Posterior cingulate gyrus (tissue), 11 donors: ENCODE measurements at places on chromosomes 1 and 21.

DNA sequence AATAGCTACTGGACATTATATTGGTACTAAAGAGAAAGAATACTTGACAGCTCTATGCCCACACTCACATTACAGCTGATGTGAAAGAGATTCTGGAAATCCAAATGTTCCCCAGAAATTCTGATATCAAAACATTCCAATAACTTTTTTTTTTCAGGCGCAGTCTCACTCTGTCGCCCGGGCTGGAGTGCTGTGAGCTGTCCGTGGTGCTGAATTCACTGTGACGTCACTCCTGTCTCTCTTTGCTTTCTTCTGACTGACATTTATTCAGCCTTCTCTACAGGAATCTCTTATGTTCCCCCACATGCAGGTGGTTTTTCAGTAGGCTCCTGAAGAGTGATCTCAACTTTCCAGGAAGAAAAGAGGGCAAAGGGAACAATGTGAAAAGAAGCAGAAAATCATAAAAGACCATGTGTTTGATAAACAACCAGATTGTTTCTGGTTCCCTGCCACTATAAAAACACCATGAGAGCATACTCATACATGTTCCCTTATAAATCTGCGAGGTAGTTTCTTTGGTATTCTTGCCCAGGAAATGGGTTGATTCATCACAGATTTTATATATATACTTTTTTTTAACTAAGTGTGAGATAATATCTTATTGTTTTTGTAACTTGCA is 6.2 kb downstream of the S100A7A start:
- peak; percentile 70 for DNase-seq

- no peak for DNase-seq
Observed at GRCh38 chr1:20483098-20483832, 2.7 kb downstream of the CAMK2N1 start.

DNA sequence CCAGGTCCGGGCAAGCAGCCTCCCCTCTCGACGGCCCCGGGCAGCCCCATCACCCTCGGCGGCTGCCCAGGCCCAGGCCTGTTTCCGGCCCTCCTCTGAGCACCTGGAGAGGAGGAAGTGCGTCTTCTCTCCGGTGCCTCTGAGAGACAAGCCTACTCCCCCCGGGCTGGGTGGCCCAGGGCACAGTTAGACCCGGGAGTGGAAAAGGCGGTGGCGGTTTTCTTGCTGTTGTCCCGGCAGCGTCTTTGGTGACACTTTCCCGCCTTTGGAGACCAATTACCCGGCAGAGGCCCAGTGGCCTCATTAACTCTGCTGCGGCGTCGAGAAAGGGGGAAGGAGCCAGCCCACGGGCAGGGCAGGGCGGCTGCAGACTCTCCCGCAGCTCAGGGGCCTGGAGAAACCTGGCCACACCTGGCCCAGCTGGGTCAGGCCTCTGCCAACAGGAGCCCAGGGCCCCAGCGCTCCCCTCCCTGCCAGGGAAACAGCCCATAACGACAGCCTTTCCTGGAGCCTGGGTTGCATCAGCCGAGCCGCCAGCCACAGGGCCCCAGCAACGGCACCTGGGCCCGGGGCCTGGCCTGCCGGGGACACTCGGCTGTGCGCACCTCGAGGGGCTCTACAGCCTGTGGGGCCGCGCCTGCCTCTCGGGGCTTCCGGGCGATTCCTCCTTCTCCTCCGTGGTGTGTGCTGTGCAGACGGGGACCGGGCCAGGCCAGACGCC is 28.4 kb upstream of the C1orf159 start:
- DNase-seq, result no peak

DNA sequence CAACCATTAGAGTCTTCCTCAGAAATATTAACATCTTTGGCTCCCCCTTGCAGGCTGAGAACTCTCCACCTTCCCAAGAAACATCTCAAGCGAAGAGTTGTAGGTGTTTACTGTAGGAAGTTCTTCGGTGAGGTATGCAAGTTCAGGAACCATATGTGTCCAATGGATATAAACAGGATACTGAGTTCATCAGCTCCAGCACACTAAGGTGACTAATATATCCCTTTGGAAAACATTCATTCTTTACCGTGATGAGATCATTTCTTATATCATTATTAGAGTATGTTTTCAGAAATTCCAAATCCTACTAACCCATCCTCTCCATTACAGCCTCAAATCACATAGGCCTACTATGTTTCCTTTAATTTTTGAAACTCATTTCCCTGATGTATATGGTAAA is 37.3 kb upstream of the PRMT6 start:
- DNase-seq, result no peak

DNA sequence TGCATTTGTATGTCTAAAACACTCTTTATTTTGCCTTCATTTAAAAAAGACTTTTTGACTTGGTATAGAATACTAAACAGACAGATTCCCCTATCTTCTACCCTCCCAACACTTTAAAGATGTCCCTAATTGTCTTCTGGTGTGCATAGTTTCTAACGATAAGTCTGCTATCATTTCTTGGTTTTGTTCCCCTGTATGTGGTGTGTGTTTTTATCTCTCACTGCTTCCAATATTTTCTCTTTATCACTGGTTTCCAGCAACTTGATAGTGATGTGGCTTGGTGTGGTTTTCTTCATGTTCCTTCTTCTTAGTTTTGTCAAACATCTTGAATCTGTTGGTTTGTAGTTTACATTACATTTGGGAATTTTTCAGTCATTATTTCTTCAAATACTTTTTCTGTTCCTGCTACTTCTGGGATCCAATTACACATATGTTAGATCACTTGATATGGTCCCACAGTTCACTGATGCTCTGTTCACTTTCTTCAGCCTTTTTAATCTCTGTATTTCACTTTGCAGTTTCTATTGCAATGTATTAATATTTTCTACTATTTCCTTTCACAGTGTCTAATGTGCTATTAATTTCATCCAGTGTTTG is 23.2 kb downstream of the F5 start:
- no peak for DNase-seq

- no peak for DNase-seq
Observed at GRCh38 chr1:6392809-6393399, 663 bp downstream of the ACOT7 start.

GRCh38 chr1:66261364-66261763 is 272.6 kb upstream of the SGIP1 start:
- DNase-seq, result no peak

GRCh38 chr1:2506007-2506860 is 20.2 kb downstream of the PANK4 start:
- no peak for DNase-seq

DNA sequence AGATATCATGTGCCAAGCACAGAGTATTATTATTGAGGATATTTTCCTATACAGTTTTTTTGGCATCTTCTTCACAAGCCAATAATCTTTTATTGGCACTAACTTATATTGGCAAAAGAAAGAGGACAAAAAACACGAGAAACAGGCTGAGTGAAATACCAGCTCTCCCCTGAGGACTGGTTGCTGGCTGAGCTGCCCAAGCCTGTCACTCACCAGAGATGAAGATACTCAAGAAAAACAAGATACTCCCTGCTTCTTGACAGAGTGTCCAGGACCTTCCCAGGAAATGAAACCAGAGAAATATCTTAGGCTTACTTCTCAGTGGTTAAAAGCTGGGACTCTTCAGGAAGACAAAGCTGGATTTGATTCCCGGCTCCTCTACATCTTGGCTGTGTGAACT is 35.9 kb upstream of the ATP1B1 start:
- DNase-seq, result no peak

DNA sequence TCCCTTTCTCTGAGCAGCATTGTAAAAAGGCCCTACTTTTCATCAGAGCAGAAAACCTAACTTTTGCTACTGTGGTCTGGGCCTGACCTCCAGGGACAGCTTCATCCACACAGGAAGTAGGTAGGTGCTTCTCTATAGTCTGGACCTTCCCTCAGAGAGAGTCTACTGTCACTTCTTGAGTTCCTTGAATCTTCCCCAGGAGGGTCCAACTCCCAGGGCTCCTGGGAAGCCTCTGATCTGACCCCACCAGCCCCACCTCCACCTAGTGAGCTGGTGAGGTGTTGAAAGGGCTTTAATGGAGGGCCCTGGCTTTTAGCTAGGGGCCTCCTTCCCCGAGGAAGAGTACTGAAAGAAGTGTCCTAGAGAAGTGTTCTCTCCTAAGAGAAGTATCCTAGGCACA is 2.7 kb upstream of the VANGL2 start:
- no peak for DNase-seq

DNA sequence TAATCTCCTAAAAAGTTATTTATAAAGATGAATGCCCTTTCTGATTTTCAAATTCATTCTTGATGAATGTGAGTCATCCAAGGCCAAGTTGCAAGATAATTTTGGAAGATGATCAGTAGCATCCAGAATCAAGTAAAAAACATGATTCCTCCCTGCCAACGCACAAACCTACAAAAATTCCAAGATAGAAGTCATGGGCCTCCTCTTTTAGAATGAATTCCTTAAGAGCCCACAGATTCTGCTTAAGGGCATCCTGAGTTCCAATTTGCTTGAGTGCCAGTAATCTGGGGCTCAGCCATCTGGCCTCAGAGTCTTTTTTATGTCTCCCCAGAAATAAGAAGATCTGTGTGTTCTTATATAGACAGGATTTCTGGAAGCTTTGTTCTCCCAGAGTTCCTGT is 23.2 kb upstream of the SPATA6 start:
- no peak for DNase-seq

DNA sequence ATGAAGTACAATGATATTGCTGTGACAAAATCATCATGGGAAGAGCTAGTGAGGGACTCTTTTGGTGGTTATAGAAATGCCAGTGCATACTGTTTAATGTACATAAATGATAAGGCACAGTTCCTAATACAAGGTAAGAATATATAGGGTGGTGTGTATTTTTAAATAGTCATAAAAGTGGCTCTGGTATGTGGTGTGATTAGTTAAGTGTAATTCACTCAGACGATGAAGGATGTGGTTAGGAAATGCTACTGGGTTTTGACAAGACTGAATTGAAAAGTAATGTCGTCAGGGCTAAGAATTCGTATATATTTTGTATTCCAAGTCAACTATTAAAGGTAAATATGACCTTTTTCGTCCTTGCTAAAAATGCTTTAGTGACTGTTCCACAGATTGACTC is 101.7 kb downstream of the USP25 start:
- no peak for DNase-seq

DNA sequence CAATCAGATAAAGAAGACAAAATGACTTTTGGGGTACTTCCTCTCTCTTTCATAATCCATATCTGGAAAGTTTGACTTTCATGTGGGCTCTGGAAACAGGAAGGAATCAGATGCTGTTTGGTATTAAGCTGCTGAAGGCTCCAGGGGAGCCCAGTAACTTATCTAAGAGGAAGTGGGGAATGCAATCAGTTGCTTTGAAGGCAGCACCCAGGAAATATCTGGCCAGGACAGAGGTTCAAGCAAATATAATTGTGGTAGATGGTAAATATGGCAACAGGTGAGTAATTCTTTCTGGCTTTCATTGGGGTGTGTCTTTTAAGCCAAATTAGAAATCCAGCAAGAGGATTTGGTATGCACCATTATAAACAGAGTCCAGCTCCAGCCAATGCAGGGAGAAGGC is 44.4 kb downstream of the COLGALT2 start:
- no peak for DNase-seq

DNA sequence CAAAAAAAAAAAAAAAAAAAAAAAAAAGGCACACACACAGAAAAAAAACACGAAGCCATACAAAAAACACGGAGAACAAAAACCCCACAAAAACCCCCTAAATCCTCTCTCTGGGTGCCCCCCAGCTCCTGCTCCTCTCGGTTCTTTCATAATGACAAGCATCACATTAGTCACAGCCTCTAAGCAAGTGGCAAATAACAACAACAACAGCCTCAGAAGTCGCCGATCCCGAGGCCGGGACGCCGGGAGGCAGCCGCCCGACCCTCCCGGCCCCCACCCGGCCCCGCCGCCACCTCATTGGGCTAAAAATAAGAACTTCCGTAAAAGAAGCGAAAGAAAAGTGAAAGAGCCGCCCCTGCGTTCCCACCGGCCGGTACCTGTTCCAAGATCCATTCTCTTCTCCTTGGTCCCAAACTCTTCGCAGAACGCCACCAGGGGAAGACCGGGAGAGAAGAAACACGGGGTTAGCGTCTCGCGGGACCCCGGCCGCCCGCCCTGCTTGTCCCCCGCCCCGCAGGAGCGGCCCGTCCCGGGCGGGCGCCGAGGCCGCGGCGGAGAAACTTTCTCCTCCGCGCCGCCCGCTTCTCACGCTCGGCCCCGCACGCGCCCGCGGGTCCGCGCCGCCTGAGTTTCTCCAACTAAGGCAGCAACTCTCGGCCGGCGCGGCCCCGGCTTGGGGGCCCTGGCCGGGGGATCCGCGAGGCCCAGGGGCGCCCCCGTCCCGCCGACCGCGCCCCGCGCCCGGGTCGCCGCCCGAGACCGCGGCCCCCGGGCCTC is 102.8 kb downstream of the CASZ1 start:
- no peak for DNase-seq

GRCh38 chr1:110610084-110610483 is 3.9 kb upstream of the KCNA2 start:
- no peak for DNase-seq

DNA sequence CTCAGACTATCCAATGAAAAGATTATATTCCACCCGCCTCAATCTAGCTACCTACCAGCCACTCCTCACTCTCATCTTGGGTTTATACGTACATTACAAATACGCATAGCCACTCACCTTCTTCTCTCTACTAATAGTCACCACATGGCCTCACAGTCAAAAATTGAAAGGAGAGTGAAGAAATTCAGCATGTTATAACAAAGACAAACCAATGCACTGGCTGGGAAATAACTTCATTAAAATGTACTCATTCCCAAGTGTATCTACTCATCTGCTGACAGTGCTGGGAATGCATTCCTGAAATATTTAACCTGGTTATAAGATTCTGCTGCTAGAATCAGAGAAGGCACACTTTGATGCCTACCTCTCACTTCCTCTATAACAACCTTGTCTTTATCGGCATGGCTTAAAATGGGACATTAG is 6.5 kb downstream of the ZNF644 start:
- DNase-seq, result no peak

- DNase-seq, result no peak
Observed at GRCh38 chr1:214198571-214198970, 82.4 kb upstream of the SMYD2 start.

DNA sequence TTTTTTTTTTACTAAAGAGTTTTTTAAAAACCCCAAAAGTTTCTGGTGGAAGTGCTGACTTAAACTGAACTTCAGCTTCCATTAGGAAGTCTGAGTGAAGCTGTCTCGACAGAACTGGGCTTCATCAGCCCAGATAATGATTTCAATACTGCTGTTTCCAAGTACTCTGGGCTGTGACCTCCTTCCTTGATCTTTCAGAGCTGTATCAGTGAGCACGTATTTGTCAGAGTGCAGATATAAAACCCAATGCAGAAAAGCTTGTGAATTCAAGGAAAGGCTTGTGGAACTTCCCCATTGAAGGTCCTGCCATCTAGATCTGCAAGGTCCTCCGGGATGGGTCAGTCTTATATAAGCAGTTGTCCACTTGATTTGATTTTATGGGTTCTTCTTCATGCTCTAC is 50.1 kb upstream of the RGS21 start:
- no peak for DNase-seq

- no peak for DNase-seq
Observed at GRCh38 chr1:246772686-246773085, 48.5 kb downstream of the SCCPDH start.
